ENCODE measurements at places on chromosomes 2 and 18.

GRCh38 chr18:2850816-2851215 is 4.0 kb downstream of the EMILIN2 start:
- no peak for DNase-seq

GRCh38 chr2:162197069-162197825 is 45.2 kb upstream of the GCG start:
- DNase-seq = no peak

- DNase-seq = no peak
These were observed 267.4 kb upstream of the CHAC2 start for GRCh38 chr2:53500181-53500580.

- DNase-seq = peak; percentile 64
These were observed 57.3 kb upstream of the SNTG2 start for GRCh38 chr2:893311-893710.

DNA sequence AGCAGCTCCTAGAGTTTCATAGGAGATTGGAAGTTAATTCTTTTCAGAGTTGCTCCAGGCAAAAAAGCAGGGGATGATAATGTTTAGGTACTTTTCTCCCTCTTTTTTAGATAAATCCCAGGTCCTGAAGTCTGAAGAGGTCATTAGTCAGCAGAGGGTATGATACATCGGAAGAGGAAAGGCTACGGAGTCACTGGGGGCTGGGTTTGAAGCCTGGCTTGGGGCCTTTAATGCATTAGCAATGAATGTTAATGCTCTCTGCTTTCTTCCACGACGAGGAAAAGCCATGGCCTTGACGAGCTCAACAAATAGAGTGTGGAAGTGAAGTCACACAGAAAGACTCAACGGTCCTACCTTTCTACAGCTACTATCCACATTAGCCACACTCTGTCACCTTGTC is 235.1 kb downstream of the NCKAP5 start:
- DNase-seq = no peak

- no peak for DNase-seq
These were observed 13.4 kb upstream of the CREG2 start for GRCh38 chr2:101400506-101401325.

GRCh38 chr2:210496512-210496911 is 20.0 kb upstream of the LANCL1 start:
- no peak for DNase-seq

DNA sequence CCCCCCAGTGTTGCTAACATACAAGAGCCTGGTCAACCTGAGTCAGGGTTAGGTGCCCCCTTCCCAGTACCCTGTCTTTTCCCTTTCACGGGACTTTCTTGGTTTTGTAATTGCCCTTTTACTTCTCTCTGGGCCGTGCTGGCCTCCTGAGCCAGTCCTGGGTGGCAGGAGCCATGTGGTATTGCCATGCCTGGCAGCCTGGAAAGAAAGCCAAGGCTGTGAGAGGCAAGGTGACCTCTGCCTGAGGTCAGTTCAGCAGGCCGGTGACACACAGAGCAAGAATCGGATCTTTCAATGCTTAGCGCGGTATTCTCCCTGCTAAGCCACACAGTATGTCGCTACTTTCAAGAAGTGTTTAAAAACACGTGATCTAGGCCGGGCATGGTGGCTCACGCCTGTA is 52.3 kb downstream of the C18orf63 start:
- DNase-seq = no peak

DNA sequence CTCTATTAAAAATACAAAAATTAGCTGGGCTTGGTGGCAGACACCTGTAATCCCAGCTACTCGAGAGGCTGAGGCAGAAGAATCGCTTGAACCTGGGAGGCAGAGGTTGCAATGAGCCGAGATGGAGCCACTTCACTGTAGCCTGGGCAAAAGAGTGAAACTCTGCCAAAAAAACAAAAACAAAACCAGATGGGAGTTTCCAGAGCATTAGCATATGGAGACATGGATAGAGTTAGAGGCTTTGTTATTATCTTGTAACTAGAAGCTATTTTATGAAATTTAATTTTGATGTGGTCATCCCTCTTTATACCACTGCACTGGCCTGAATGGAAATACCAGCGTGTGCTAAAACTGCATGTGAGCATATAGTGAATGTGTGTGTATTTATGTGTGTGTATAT is 58.9 kb downstream of the TRAPPC8 start:
- DNase-seq = no peak

- DNase-seq = no peak
These were observed 210.5 kb upstream of the PIK3C3 start for GRCh38 chr18:41744421-41745030.

DNA sequence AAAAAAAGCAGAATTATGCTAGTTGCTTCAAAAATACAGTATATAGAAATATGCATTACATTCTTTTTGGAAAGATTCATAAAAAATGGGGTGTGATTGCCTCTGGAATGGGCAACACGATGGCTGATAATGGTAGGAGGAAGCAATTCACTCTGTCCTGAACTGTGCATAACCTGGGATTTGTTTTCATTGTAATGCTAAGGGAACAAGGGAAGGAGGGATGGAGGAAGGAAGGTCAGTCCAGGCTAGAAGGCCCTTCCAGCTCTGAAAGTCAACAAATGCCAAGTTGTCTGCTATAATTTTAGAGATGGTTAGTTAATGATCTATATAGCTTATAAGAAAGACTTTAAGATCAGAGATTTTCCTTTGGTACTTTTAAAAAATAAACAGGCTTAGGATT is 40.8 kb downstream of the BUB1 start:
- no peak for DNase-seq

DNA sequence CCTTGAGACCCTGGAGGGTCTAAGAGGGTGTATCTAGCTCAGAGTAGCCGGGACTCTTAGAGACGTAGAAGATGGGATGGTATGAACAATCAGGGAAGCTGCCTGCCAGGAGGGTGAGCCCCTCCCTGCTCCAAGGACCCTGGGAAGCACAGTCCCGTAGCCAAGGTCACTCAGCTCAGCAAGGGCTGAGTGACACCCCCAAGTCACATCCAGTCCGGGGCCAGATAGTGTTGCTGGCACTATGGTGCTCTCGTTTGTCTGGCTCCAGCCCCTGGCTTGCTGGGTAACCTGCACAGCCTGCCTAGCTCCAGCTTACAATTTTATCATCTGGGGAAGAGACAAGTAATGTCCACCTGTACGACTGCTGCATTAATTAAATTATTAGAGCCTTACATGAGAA is 22.3 kb downstream of the REEP1 start:
- DNase-seq = no peak

DNA sequence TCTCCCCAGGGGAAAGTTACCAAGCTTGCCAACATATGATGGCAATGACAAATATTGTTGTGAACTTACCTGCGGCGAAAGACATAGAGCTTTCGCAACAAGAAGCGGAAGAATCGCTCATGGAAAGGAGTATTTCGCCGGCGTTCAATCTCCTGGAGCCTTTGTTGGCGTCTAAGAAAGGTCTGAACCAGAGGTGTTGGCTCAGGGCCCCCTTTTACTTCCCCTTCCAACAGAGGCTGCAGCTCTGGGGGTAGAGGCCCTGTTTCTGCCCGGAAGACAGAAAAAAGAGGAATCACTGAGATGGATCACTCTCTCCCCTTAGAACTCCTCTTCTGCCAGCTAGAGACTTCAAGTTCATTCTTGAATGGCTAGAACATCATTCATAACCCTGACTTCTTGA is 10.8 kb downstream of the GGCX start:
- no peak for DNase-seq
